ENCODE measurements at places on chromosomes 5 and 9.

GRCh38 chr9:24297931-24298330 lies 247.8 kb downstream of the IZUMO3 start:
- DNase-seq: no peak

GRCh38 chr5:56003179-56003578 lies 8.4 kb upstream of the IL6ST start:
- no peak for DNase-seq

- no peak for DNase-seq
Measured at GRCh38 chr9:4970970-4971641, 14.0 kb upstream of the JAK2 start.

DNA sequence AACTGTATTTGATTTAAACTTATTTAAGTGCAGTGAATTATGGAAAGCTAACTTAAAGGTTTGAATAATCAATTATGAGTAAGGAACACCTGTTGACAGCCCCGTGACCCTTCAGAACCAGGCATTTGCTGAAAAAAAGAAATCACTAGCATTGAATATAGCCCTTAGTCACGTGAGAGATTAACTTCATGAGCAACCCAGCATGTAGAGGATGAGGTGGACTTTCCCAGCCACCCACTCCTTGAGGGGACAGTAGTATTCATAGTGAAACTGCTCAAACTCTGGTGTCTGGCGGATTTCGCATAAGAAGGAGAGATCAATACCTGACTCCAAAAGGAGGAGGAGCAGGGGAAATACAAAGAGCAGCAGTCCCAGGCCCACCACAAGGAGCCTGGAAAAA lies 184.8 kb upstream of the RASEF start:
- DNase-seq: no peak

DNA sequence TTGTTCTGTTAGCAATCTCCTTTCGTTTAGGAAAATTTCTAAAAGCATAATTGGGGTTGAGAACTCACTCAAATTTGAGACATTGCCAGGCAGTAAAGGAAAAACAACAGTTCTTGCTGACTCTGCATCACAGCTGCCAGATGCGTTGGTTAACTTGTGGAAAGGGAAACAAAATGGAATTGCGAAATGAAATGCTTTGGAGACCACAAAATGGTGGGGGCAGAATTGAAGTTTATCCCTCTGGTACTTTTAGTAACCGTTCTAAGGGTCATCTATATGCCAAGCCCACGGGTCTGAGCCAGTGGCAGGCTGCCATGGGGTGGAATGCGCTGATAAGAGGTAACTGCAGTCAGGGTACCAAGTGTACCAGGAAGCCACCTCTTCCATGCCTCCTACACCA lies 28.6 kb upstream of the SELENOP start:
- no peak for DNase-seq

GRCh38 chr9:1871626-1872419 lies 143.3 kb upstream of the SMARCA2 start:
- no peak for DNase-seq

GRCh38 chr5:80033513-80033912 lies 1.6 kb upstream of the THBS4 start:
- DNase-seq: no peak

GRCh38 chr9:109311286-109311685 lies 9.6 kb downstream of the EPB41L4B start:
- no peak for DNase-seq

GRCh38 chr5:138720840-138721239 lies 32.4 kb upstream of the CTNNA1 start:
- no peak for DNase-seq

Measured in renal cortex interstitium (tissue), 15 donors.